ENCODE measurements at places on chromosomes 7 and 10.

- no peak for DNase-seq
Measured at GRCh38 chr10:119199231-119199992, 8.0 kb upstream of the GRK5 start.

- DNase-seq, result no peak
Measured at GRCh38 chr10:24536636-24537035, 187.1 kb downstream of the ARHGAP21 start.

DNA sequence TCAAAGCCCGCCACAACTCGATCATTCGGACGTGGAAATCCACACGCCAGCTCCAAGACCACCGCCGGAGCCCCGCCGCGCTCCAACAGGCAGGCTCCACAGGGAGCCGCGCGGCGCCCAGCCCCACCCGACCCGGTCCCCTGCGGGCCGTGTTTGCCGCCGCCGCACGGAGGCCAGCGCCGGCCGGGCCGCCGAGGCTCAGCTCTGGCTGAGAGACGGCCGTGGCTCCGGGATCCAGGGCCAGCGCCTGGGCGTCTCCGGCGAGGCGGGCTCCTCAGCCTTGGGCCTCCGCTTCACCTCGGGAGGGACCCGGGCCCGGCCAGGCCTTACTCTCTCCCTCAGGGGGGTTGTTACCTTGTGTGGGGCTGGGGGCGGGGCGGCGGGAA, 333 bp downstream of the SMNDC1 start:
- DNase-seq, result no peak

- peak; percentile 40 for DNase-seq
Measured at GRCh38 chr7:17706734-17707133, 233.6 kb downstream of the SNX13 start.

GRCh38 chr10:24858288-24859270, 93.8 kb downstream of the PRTFDC1 start:
- no peak for DNase-seq

- no peak for DNase-seq
Measured at GRCh38 chr10:110379831-110380230, 75.1 kb upstream of the SMNDC1 start.

DNA sequence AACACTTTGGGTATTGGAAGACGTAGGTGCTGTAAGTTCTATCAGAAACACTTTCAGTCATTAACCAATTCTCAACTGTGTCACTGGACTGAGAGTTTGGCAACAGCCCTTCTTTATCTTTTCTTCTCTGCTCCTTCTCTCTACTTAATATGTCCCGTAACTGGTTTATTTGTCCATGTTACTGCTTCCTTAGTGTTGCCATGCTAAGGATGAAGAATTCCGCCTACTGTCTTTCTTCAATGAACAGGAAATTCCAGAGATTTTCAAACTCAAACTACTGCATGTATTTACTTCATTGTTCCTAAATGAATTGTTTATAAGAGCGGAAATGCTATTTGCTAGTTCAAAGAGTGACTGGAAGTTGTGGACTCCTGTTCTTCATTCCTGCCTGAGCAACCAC, 143.7 kb downstream of the TAX1BP1 start:
- no peak for DNase-seq

DNA sequence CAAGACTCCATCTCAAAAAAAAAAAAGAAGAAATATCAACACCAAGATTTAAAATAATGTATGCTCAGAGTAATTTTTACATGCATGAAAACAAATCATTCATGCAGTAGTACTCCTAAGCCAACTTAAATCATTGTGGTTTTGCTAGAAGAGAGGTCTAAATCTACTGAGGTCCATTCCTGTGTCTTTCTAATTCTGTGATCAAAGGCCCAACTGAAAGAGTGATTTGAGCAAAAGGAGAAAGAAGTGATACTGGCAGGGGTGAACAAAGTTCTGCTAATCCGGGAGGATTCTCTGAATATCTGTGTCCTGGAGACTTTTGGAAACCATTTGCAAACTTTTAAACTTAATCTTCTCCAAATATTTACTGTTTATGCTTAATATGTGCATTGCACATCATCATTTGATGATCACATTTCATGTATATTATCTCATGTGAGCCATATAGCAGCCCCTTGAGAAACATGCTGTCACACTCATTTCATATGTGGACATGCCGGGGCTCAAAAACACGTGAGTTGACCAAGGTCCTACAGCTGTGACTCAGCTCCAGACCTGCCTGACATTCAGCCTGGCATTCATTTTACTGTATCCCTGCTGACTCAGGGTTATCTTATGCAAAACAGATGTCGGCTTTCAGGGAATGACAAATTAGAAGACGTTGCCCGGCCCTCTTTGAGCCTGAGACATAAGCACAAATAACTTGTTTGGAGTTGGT, 76.4 kb downstream of the FAM107B start:
- peak; percentile 67 for DNase-seq

- DNase-seq, result no peak
Measured at GRCh38 chr7:37220664-37221063, 228.0 kb downstream of the ELMO1 start.

DNA sequence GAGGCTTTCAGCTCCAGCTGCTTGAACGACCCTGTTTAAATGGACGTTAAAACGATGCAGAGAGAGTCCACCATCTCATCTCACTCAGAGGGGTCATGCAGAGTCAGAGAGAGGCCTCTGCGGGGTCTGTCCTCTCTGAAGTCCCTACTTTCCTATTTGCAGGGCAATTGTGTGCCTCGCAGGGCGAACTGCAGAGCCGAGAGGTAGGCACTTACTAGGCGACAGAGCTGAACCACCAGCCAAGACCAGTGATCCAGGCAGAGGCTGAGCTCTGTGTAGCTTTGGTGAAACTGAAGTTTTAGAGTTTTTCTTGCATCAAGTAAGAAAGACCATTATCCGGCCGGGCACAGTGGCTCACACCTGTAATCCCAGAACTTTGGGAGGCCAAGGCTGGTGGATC, 64.1 kb upstream of the CUX1 start:
- DNase-seq, result no peak

DNA sequence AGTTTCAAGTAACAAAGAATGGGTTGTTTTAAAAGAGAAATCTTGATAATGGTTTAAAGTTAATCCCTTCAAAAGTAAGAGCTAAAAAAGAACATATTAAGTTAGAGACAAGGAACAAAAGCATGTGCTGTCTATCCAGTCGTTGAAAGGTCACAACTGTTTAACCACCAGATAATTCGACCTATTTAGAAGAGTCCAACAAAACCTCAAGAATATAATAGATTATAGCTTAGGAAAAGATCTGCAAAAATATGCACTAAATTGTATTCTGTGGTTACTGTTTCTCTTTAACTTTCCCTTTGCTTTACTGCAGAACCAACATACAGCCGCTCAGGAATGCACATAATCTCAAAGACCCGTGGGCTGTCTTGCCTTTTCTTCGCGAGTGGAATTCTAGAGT, 74.9 kb downstream of the PCGF5 start:
- DNase-seq, result no peak

- DNase-seq, result no peak
Measured at GRCh38 chr7:111229916-111230315, 139.0 kb downstream of the LRRN3 start.

- no peak for DNase-seq
Measured at GRCh38 chr10:124680675-124681074, 63.5 kb downstream of the FAM53B start.

DNA sequence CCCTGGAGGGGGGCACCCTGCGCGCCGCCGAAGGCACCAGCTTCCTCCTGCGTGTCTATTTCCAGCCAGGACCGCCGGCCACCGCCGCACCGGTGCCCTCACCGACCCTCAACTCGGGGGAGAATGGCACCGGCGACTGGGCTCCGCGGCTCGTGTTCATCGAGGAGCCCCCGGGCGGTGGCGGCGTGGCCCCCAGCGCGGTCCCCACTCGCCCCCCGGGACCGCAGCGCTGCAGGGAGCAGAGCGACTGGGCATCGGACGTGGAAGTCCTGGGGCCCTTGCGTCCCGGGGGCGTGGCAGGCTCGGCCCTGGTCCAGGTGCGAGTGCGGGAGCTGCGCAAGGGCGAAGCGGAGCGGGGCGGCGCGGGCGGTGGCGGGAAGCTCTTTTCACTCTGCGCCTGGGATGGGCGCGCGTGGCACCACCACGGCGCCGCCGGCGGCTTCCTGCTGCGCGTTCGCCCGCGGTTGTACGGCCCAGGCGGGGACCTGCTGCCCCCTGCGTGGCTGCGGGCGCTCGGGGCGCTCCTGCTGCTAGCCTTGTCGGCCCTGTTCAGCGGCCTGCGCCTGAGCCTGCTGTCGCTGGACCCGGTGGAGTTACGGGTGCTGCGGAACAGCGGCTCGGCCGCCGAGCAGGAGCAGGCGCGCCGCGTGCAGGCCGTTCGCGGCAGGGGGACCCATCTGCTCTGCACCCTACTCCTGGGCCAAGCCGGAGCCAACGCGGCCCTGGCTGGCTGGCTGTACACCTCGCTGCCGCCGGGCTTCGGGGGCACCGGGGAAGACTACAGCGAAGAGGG, 594 bp downstream of the CNNM1 start:
- no peak for DNase-seq

GRCh38 chr7:98229441-98229840, 18.2 kb downstream of the BHLHA15 start:
- DNase-seq, result no peak

- no peak for DNase-seq
Measured at GRCh38 chr7:91398341-91398740, 134.1 kb downstream of the FZD1 start.
